Muscle of leg (tissue), 16 donors: ENCODE measurements at places on chromosomes 12 and 14. TPM values are rescaled to one million over a fixed set of nuclear protein-coding genes. Genes with fewer than 3 reads are reported as not detected.

The DAO gene
- 0.09 TPM for total RNA-seq

The BDKRB2 gene
- total RNA-seq, result 3.5 TPM

The KERA gene
- total RNA-seq, result 223 TPM

The GPR162 gene
- total RNA-seq, result 11.3 TPM

The FAM222A gene
- total RNA-seq, result 4.7 TPM

The TAS2R46 gene
- 1.6 TPM for total RNA-seq

The SMIM41 gene
- 0.13 TPM for total RNA-seq

The C12orf54 gene
- total RNA-seq, result 0.31 TPM

The OR4K17 gene
- not detected for total RNA-seq

The GPD1 gene
- 56.3 TPM for total RNA-seq

The TMEM260 gene
- total RNA-seq, result 12.1 TPM

The OVCH1 gene
- 0.35 TPM for total RNA-seq

The GXYLT1 gene
- 12.0 TPM for total RNA-seq

The PLEKHD1 gene
- 0.53 TPM for total RNA-seq

The HOXC6 gene
- total RNA-seq, result 4.1 TPM

The SLC10A1 gene
- total RNA-seq, result not detected

The FAM234B gene
- total RNA-seq, result 5.1 TPM

The RASSF9 gene
- total RNA-seq, result 2.3 TPM

The SLC6A15 gene
- total RNA-seq, result 0.98 TPM

The GSG1 gene
- total RNA-seq, result 6.3 TPM

The TNS2 gene
- 49.3 TPM for total RNA-seq
